ENCODE measurements at places on chromosomes 3 and 15. TPM values are rescaled to one million over a fixed set of nuclear protein-coding genes. Genes with fewer than 3 reads are reported as not detected.

- H3K4me3 ChIP-seq: no peak overlapping the region
- peak; percentile 92 for DNase-seq
- H3K27ac ChIP-seq: peak overlapping the region; percentile 75
- peaks cover 10% of the 10 kb centered on the region for H3K4me1 ChIP-seq
These were observed 21.1 kb upstream of the CDCP1 start for GRCh38 chr3:45167011-45167911.

DNA sequence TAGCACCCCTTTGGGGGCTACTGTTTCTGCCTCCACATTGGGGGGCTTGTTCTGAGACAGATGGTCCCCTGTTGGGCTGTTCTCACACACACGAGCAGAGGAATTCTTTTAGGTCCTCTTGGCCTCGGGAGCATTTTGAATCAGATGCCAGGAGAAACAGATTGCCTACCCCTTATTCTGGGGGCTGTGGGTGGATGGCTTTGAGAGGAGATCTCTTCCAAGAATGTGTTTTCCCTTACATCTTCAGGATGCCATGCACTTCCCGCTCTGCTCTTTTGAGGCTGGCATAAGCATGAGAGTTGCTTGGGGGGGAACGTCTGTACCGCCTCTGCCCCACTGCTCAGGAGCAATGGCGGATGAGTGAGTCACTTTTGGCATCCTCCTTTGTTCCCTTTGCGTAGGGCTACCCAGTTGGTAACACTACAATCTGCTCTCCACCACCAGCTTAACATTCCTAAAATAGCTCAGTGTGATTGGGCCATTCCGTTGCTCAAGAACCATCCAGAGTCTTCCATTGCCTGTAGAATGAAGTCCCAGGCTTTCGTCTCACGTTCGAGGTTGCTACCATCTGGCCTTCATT lies 154.4 kb downstream of the RPLP1 start:
- no peaks in the 10 kb centered on the region for H3K36me3 ChIP-seq
- no peak for DNase-seq
- H3K27ac ChIP-seq: no peak overlapping the region
- H3K27me3 ChIP-seq: no peaks in the 10 kb centered on the region

GRCh38 chr15:101022876-101023275 lies 103.7 kb downstream of the LRRK1 start:
- no peaks in the 10 kb centered on the region for H3K4me1 ChIP-seq
- H3K27ac ChIP-seq: peak overlapping the region; percentile 75
- no peaks in the 10 kb centered on the region for H3K27me3 ChIP-seq
- peak; percentile 10 for DNase-seq

GRCh38 chr3:119500265-119500664 lies 1.9 kb downstream of the TIMMDC1 start:
- DNase-seq: no peak
- H3K27me3 ChIP-seq: no peaks in the 10 kb centered on the region
- H3K36me3 ChIP-seq: no peaks in the 10 kb centered on the region
- peaks cover 19% of the 10 kb centered on the region for H3K4me1 ChIP-seq
- no peak overlapping the region for H3K27ac ChIP-seq
- H3K4me3 ChIP-seq: no peak overlapping the region

GRCh38 chr15:81312790-81313543 lies 11.0 kb downstream of the STARD5 start:
- no peak overlapping the region for H3K4me3 ChIP-seq
- peak overlapping the region; percentile 63 for H3K27ac ChIP-seq
- no peaks in the 10 kb centered on the region for H3K27me3 ChIP-seq
- peak; percentile 41 for DNase-seq

GRCh38 chr15:39205506-39206371 lies 375.1 kb upstream of the THBS1 start:
- H3K27me3 ChIP-seq: no peaks in the 10 kb centered on the region
- no peaks in the 10 kb centered on the region for H3K36me3 ChIP-seq
- H3K4me1 ChIP-seq: no peaks in the 10 kb centered on the region
- no peak overlapping the region for H3K27ac ChIP-seq
- no peak overlapping the region for H3K4me3 ChIP-seq

DNA sequence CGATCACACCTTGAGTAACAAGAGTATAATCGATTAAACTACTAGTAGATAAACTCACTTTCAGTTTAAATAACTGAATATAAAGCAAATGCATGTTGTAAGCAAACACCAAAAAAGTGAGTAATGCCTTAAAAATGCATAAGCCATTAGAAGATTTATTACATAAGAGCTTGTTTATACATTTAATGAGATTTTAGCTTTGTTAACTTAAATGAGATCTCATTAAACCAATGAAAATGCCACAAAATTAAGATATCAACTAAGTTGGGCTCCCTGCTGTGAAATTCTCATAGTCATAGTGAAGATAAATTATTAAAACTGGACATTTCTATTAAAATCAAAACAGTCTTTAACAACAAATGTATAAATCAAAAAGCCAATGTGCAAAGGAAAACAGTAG lies 701.2 kb downstream of the NLGN1 start:
- no peak for DNase-seq
- H3K36me3 ChIP-seq: no peaks in the 10 kb centered on the region
- no peak overlapping the region for H3K4me3 ChIP-seq
- H3K27ac ChIP-seq: no peak overlapping the region

- H3K36me3 ChIP-seq: no peaks in the 10 kb centered on the region
- peak; percentile 75 for DNase-seq
- peak within 1 kb of the TSS; percentile 45 for H3K4me3 ChIP-seq
- H3K27ac ChIP-seq: no peak within 1 kb of the TSS
- H3K27me3 ChIP-seq: peaks cover 21% of the 10 kb centered on the region
These were observed at the start of gene ENTPD3 for GRCh38 chr3:40387001-40387894. ENTPD3 (plus strand) TSS chr3:40387184; CDS start chr3:40388058, 874 bp downstream.

DNA sequence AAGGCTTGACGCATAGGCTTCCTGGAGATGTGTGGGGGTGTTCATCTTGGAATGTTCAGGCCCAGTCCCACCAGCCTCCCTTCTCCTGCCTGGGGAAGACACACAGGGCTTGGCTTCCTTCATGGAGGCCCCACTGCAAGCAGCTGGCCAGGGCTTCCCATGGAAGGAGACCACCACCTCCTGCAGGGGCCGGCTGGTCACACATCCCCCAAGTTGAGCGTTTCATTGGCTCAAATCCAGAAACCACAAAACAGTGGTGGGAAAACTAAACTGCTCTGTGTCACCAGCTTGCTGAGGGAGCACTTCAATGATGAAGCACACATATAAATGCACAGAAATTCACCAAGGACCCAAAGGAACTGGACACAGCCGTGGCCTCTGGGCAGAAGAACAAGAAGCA lies 8.3 kb downstream of the IQSEC1 start:
- no peak for DNase-seq
- no peaks in the 10 kb centered on the region for H3K4me1 ChIP-seq
- no peak overlapping the region for H3K4me3 ChIP-seq
- no peaks in the 10 kb centered on the region for H3K27me3 ChIP-seq
- no peak overlapping the region for H3K27ac ChIP-seq

GRCh38 chr3:178671791-178672190 lies 135.6 kb downstream of the KCNMB2 start:
- no peaks in the 10 kb centered on the region for H3K27me3 ChIP-seq
- no peak overlapping the region for H3K27ac ChIP-seq
- no peak overlapping the region for H3K4me3 ChIP-seq

DNA sequence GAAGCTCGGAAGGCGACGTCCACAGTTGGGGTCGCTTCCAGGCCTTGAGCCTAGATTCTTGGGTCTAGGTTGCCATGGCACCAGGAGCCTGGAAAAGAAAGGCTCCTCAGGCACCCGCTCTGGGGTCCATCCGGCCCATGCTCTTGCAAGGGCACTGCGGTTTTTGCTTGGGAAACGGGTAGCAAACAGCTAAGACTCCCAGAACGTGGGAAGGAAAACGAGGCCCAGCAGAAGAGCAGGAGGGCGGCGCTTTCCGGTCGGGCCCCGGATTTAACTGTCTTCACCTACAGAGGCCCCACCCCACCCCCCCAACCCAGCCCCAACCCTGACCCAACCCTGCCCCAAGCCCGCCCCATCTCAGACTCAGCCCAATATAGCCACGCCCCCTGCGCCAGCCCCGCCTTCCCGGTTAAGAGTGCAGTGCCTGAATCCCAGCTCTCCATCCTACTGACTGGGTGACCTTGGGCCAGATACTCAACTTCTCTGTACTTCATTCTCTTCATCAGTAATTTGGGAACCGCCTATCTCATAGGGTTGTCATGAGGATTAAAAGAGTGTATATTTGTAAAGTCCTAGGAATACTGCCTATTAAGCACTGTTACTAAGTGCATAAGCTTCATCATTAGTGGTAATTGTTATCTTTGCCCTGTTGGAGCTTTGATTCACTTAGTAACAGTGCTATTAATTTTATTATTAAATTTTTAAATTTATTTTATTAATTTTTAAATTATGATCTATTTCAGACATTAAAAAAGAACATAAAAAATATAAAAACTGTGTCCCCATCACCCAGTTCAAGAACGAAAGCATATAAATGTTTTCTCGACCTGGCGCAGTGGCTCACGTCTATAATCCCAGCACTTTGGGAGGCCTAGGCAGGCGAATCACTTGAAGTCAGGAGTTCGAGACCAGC lies 28.4 kb upstream of the SMAD6 start:
- no peaks in the 10 kb centered on the region for H3K27me3 ChIP-seq
- no peak overlapping the region for H3K4me3 ChIP-seq
- no peaks in the 10 kb centered on the region for H3K36me3 ChIP-seq
- no peaks in the 10 kb centered on the region for H3K4me1 ChIP-seq
- DNase-seq: peak; percentile 37

- peaks cover 5% of the 10 kb centered on the region for H3K4me1 ChIP-seq
- no peaks in the 10 kb centered on the region for H3K36me3 ChIP-seq
- H3K27me3 ChIP-seq: no peaks in the 10 kb centered on the region
- H3K27ac ChIP-seq: no peak overlapping the region
These were observed 104.9 kb upstream of the ASB14 start for GRCh38 chr3:57397175-57398026.

GRCh38 chr15:78225783-78226541 lies 8.4 kb downstream of the ACSBG1 start:
- no peak overlapping the region for H3K27ac ChIP-seq
- DNase-seq: no peak
- H3K4me3 ChIP-seq: no peak overlapping the region
- no peaks in the 10 kb centered on the region for H3K4me1 ChIP-seq

DNA sequence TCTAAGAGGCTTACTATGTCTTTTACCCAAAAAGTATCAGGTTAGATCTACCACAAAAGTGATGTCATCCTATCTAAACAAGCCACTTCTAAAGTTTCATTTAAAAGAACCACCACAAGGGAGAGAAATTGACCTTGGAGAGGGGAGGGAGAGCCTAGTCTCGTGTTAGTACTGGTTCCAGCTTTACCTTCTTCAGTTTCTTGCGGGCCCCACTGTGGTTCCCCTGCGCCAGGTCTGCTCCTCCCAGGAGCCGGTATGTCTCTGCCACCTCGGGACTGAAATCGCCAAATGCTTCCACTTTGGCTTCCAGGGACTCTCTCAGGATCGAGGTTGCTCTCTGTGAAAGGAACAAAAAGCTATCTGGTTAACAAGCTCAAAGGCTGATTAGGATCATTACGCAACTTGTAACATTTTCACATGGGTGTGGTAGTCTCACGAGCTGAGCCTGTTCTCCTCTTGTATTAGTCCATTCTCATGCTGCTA lies 51.1 kb downstream of the SYNM start:
- peaks cover 6% of the 10 kb centered on the region for H3K4me1 ChIP-seq
- no peaks in the 10 kb centered on the region for H3K27me3 ChIP-seq
- no peak for DNase-seq
- H3K4me3 ChIP-seq: no peak overlapping the region
- peaks cover 37% of the 10 kb centered on the region for H3K36me3 ChIP-seq

- peaks cover 11% of the 10 kb centered on the region for H3K36me3 ChIP-seq
- peak overlapping the region; percentile 94 for H3K4me3 ChIP-seq
- peak overlapping the region; percentile 83 for H3K27ac ChIP-seq
- peaks cover 30% of the 10 kb centered on the region for H3K4me1 ChIP-seq
- DNase-seq: no peak
These were observed 495 bp upstream of the NXPE3 start for GRCh38 chr3:101778385-101779046.

Gene TMEM266
- total RNA-seq: not detected

Gene ZNF662
- 6.5 TPM for total RNA-seq

Gene PRSS50
- not detected for total RNA-seq

Gene CRABP1
- total RNA-seq: not detected

Gene ZNF860
- total RNA-seq: not detected

Gene VIPR1
- total RNA-seq: 9.5 TPM
